ENCODE measurements at places on chromosomes 16 and 17.

DNA sequence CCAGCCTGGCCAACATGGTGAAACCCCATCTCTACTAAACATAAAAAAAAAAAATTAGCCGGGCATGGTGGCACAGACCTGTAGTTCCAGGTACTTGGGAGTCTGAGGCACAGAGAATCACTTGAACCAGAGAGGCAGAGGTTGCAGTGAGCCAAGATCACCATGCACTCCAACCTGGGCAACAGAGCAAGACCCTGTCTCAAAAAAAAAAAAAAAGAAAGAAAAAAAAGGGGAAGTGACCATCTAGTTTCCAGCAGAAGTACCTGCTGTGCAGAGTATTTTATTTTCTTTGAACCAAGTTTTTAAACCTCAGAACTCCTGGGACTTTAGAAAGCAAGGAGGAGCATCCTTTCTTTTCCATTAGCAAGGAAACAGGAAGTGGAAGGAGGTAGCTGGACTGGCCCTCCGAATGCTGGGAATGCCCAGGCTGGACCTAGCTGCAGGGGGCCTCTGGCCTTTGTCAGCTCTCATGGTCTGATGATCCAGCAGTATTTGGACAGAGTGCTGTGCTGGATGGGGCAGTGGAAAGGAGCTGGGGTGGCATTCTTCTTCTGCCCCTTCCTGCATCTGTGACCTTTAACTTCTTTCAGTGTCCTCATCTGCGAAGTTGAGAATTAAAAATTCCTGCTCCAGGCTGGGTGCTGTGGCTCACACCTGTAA is 6.6 kb downstream of the GID4 start:
- no peak for DNase-seq

DNA sequence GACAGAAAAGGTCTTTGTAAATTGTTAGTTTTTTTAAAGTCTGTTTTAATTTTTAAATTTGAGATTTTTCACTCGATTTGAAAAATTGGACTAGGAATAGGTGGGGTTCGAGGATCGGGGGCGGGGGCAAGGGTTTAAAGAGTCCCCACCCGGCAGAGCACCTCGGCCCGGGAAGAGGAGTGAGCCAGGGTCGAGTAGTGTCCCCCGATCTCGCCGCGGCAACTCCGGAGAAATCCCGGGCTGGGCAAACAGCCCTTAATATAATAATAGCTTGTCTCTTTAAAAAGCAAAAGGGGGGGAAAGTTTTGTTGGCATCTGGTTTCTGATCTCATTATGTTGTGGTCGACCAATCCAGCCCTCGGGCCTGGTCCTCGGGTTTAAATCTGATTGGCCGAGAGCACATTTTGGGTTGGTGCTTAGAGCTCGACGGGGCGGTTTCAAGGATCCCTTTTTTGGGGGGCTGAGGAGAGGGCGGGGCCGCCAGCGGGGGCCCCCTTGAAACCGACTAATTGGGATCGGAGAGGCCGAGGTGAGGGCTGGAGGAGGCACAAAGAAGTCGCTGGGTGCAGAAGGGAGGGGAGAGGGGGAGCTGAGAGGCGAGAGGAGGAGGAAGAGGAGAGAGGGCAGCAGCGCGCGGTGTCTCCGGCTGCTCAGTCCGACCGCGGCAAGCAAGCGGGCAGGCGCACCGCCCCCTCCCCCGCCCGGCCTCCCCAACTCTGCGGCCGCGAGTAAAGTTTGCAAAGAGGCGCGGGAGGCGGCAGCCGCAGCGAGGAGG is at the start of gene FZD2:
FZD2 (plus strand) TSS at position 653 of the 775 bp plus-strand sequence. CDS start 205 bp downstream, outside the sequence.
- DNase-seq, result no peak

DNA sequence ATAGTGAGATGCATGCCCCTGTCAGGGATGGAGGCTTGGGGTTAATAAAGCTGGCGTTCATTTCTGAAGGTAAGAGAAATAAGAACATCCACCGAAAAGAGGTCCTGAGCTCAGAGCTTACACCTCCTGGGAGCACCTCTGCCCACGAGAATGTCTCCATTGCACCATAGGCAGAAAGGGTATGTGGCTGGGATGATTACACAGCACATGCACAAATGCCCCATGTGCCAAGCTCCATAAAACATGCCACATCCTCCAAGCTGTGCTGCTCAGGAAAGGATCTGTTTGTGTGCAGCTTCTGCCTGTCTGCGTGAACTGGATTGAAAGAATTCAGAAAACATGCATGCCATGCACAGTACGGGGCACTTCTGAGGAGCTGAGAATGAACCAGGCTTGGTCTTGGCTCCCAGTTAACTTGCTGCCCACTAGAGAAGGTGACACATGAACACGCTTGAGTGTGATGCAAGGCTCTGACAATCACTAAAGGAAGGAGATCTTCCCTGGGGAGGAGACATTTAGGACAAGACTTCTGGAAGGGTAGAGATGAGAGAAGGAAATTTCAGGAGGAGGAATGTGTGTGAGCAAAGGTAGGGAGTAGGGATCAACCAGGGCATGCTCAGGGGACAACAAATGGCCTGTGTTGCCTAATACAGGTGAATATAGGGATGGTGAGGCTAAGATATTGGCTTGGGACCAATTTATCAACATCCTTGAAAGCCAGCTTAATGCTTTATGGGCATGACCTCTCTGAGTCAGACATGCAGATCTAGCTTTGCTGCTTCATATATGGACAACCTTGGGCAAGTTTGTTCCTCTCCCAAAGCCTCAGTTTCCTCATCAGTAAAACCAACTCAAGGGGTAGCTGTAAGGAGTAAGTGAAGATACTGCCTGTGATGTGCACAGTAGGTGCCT is 32.0 kb upstream of the SMPD3 start:
- DNase-seq, result no peak

DNA sequence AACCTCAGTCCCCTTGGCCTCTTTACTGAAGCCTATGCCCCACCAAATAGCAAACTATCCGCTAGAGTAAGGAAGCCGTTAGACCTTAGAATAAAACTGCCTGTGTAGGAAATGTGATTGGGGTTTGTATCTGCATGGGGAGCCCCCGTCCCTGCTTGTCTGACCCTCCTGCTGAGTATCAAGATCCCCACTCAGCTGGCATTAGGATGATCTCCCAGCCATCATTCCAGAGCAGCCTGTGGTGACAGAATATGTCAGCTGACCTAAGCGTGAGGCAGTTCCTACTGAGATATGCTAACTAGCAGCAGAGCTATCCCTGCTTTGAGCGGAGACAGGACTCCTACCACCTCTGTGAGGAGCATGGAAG is 645 bp upstream of the GFOD2 start:
- no peak for DNase-seq

- no peak for DNase-seq
Observed at GRCh38 chr16:48352648-48353390, 32.4 kb downstream of the SIAH1 start.

All from stimulated activated CD8-positive, alpha-beta memory T cell treated with anti-CD3 and anti-CD28 coated beads, Interleukin-15, amount 100 ng/mL, for 1 hour (primary cell).